ENCODE measurements at places on chromosomes 11 and 22. TPM values are rescaled to one million over a fixed set of nuclear protein-coding genes. Genes with fewer than 3 reads are reported as not detected.

The MS4A14 gene
- total RNA-seq, result not detected

The ARRB1 gene
- 31.8 TPM for total RNA-seq

The OSM gene
- total RNA-seq, result not detected

The TIGD3 gene
- 0.88 TPM for total RNA-seq

- peaks cover 13% of the 10 kb centered on the region for H3K4me1 ChIP-seq
- no peak overlapping the region for H3K4me3 ChIP-seq
- DNase-seq, result no peak
- H3K27ac ChIP-seq, result no peak overlapping the region
- no peaks in the 10 kb centered on the region for H3K36me3 ChIP-seq
Measured at GRCh38 chr22:23193882-23194281, 13.6 kb downstream of the BCR start.

DNA sequence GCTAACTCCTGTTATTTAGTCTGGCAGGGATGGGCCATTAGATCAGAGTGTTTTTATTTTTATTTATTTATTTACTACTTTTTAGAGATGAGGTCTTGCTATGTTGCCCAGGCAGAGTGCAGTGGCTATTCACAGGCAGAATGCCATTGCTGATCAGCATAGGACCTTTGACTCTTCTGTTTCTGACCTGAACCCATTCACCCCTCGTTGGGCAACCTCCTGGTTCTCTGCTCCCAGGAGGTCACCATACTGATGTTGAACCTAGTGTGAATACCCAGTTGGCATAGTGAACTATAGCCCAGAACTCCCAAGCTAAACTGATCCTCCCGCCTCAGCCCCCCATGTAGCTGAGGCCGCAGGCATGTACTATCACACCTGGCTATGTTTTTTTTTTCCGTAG is 16.5 kb upstream of the CECR2 start:
- H3K27ac ChIP-seq, result no peak overlapping the region
- no peaks in the 10 kb centered on the region for H3K36me3 ChIP-seq
- H3K27me3 ChIP-seq, result no peaks in the 10 kb centered on the region
- H3K4me3 ChIP-seq, result no peak overlapping the region

DNA sequence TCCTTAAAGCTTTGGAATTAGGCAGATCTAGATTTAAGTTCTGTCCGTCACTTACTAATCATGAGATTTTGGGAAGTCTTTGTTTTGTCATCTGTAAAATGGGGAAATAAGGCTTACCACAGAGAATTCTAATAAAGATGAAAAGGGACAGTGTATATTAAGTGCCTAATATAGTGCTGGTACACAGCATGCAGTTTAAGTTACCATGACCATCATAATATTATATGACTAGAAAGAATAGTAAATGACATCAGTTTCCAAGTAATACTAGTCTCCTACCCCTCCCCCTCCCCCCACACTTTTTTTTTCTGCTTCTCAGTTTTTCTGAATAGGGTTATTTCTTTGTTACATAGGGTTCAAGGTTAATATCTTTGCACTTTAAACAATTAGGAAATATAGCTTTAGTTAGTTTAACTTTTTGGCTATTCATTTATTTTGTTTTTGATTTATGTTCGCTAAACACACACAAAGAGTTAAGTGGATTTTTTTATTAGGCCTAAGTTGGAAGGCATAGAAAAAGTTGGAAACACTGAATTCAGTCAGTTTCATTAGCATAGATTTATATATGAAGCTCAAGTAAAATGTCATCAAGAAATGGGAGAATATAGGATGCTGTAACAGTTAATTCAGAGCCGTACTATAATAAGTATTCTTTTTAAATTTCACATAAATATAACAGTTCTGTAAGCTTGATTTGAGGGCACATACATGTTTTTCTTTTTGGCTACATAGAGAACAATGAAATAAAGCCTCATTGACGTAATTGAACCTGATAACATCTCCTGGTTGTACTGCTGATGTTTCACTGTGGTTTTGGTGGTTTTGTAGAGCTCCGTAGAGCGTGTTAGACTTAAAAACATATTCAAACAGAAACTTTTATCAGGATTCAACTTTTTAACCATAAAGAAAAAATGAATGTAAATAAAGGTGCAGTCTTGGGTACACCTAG is 121.2 kb downstream of the PDE3B start:
- no peak overlapping the region for H3K27ac ChIP-seq
- no peak overlapping the region for H3K4me3 ChIP-seq
- H3K36me3 ChIP-seq, result no peaks in the 10 kb centered on the region
- DNase-seq, result no peak
- no peaks in the 10 kb centered on the region for H3K27me3 ChIP-seq
- H3K4me1 ChIP-seq, result no peaks in the 10 kb centered on the region

- no peak overlapping the region for H3K27ac ChIP-seq
- H3K27me3 ChIP-seq, result no peaks in the 10 kb centered on the region
- H3K4me3 ChIP-seq, result no peak overlapping the region
- H3K36me3 ChIP-seq, result peaks cover 72% of the 10 kb centered on the region
Measured at GRCh38 chr11:70424765-70425344, 26.5 kb downstream of the CTTN start.

GRCh38 chr22:33565580-33565995 is 354.7 kb downstream of the LARGE1 start:
- H3K4me1 ChIP-seq, result peaks cover 16% of the 10 kb centered on the region

DNA sequence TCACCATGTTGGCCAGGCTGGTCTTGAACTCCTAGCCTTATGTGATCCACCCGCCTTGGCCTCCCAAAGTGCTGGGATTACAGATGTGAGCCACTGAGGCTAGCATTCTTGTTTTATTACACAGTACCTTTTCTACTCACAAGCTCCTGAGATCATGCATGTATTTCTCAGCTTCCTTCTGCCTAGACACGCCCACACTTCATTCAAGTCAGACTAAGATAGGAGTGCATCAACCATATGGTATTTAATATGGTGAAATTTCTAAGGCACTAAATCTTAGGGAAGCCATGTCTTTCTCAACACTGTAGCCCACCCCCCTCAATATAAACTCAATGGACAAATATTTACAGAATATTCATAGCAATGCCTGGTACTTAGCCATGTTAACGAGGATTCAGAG is 62.1 kb downstream of the SLC25A17 start:
- H3K27ac ChIP-seq, result no peak overlapping the region
- no peaks in the 10 kb centered on the region for H3K27me3 ChIP-seq
- no peak for DNase-seq
- H3K4me1 ChIP-seq, result 0 out of 2 replicates have a peak, but pooled peaks cover 8% of the 10 kb centered on the region

- no peak for DNase-seq
- no peaks in the 10 kb centered on the region for H3K36me3 ChIP-seq
- H3K27ac ChIP-seq, result no peak overlapping the region
- H3K4me3 ChIP-seq, result no peak overlapping the region
Measured at GRCh38 chr22:29628996-29629902, 25.8 kb downstream of the NF2 start.
